ENCODE measurements at places on chromosomes 13 and 19.
A peak's percentile ranks its signal among the peaks of the same experiment; 100 is the strongest.

DNA sequence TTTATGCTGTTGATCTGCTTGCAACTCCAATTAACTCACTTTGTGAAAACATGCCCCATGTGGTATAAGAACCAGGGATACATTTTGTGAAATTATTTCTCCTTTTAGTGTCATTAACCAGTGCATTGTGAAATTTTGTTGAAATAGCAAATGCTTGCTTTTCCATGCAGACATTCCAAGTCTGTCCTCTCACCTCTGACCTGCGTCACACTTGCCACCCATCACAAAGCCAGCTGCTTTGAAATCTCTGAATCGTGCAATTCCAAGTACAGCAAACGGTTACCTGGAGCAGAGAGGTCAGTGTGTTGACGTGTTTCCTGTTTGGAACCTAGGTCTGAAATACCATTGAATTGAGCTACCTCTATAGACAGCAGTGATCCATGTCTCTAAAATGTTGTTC lies 4.9 kb upstream of the SLC25A15 start:
- no peak for DNase-seq

- DNase-seq, result no peak
Observed at GRCh38 chr13:23432626-23433025, 876 bp downstream of the SACS start.

- DNase-seq, result peak; percentile 29
Observed at GRCh38 chr13:88592105-88592504, 920.9 kb downstream of the SLITRK5 start.

- no peak for DNase-seq
Observed at GRCh38 chr19:49591731-49592485, 926 bp downstream of the PRR12 start.

GRCh38 chr19:56637976-56638555 lies 4.9 kb upstream of the SMIM17 start:
- DNase-seq, result no peak

GRCh38 chr13:65301506-65301905 lies 1928.6 kb downstream of the PCDH9 start:
- no peak for DNase-seq

DNA sequence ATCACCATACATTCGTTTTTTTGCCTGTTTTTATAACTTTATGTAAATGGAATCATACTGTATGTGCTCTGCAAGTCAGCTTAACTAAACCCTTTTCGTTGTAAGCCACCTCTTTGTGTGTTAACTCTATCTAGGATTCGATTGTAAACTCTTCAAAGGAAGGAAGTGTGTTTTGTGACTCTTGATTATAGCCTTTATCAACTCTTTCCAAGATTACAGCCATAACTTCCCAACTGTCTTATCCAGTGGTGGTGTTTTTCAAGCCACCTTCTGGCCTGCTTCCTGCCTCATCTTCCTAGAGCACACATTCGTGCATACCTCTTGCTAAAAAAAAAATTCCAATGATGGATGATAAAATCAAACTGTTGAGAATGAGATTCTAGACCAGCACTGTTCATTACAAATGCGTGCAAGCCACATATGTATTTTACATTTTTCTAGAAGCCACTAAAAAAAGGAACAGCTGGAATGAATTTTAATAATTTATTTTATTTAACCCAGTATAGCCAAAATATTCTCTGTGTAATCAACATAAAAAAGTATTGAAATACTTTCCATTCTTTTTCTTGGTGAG lies 12.0 kb upstream of the FBXL3 start:
- DNase-seq, result no peak

GRCh38 chr13:50712881-50713280 lies 130.6 kb downstream of the DLEU7 start:
- DNase-seq, result no peak

- DNase-seq, result no peak
Observed at GRCh38 chr19:30817965-30818567, 445.9 kb downstream of the ZNF536 start.

- no peak for DNase-seq
Observed at GRCh38 chr13:106532111-106532929, 3.1 kb downstream of the EFNB2 start.

DNA sequence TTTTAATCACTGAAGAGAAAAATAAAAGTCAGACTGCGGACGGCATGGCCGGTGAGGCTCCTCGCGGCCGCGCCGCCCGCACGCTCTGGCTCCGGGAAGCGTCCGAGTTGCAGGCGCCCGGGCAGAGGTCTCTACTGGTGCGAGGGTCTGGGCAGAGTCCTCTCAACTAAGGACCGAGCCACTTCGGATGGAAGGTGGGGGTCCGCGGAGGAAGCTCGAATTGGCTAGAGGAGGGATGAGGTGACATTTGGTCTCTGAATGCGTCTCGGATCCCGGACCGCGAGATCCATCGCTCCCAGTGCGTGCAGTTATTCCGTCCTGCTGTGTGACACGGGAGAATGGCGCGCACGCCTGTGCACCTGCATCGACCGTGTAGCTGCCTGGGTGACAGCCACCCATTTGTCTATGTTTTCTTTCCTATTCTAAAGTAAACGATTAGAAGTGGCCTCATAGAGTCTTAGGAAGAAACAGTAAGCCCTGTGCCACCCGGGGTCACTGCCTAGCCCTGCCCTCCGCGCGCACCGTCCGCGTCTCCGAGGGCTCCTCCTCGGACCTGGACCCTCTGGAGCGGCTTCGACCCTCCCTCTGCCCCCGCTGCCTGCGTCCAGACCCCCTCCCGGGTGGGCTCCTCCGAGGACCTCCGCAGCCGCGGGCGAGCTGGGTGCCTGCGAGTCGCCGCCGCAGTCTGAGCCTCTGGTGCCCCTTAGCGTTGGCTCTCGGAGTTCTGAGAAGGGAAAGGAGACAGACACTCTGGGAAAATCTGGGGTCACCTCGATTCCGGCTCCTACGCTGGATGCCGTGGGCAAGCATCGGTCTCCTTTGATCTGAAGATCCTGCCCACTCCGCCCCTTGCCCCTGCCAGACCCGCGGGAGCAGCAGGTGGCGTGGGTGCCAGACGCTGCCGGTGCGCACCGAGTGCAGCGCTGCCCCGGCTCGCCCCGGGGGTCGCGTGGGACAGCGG lies 347.4 kb downstream of the LIG4 start:
- DNase-seq, result peak; percentile 87

- DNase-seq, result no peak
Observed at GRCh38 chr19:19280561-19280960, 7.5 kb upstream of the TM6SF2 start.

- DNase-seq, result no peak
Observed at GRCh38 chr13:90806892-90807291, 540.6 kb upstream of the MIR17HG start.

GRCh38 chr13:97885641-97886040 lies 67.8 kb upstream of the IPO5 start:
- DNase-seq, result no peak

DNA sequence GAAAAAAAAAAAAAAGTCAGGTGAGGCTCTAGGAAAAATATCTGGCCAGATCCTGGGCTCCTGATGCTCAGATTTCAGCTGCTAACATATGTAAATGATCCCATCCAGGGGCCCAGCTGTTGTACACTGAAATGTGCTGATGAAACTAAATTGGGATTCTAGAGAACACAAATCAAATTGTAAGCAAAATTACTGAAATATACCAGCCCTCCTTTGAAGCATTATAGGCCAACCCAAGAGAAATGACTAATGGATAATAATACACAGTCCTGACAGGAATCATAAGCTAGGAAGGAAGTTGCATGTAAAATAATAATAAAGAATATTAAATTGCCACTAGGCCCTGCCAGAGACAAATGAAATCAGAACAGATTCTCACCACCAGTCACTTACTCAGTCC lies 17.8 kb downstream of the KCTD12 start:
- no peak for DNase-seq

DNA sequence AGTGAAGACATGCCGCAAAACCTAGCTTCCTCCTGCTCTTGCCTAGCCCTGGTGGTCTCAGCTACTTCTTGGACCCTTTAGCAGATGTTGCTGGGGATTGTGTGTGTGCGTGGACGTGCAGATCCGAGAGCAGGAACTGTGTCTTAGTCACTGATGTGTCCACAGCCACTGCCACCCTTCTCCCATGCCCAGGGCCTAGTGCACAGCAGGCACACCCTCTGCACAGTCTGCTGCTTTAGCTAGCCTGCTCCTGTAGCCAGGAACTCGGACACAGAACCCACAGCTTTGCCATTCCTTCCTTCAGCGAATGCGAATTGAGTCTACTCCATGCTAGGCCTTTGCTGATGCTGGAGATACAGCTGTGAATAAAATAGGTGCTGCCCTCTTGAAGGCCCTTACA lies 2.3 kb downstream of the CLPTM1 start:
- no peak for DNase-seq

DNA sequence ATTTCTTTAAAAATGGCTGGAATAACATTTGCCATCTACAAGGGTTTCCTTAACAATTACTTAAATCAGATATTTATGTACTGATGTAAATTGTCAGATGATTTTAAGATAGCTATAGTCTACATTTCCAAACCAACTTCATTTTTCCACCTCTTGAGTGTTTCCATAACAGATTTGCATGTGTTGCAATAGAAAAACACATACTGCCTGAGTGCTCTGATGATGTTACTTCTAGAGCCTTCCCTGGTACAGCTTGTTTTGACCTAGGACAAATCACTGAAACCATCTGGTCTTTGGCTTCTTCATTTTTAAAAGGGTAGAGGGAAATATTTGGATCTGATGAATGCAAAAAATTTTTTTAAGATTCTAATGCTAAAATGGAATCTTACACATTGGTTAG lies 245.9 kb downstream of the PCDH9 start:
- DNase-seq, result no peak

GRCh38 chr19:6963937-6964336 lies 57.3 kb downstream of the MBD3L2B start:
- DNase-seq, result no peak

DNA sequence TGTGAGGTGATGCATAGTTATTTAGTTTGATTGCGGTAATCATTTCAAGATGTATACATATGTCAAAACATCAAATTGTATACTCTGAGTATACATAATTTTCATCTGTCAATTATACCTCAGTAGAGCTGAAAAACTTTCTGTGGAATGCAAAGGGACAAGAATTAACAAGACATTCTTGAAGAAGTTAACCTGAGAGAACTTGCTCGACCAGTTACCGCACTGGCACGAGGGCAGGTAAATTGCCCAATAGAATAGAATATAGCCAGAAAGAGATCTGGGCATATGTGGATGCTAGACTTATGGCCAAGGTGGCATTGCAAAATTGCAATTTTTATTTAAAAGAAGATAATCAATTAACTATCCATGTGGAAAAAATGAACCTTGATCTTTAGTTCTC lies 42.3 kb upstream of the GJB6 start:
- no peak for DNase-seq

GRCh38 chr13:25024175-25024574 lies 71.8 kb upstream of the PABPC3 start:
- DNase-seq, result no peak
